ENCODE measurements at places on chromosomes 13 and 19.

GRCh38 chr13:37632294-37632693 lies 33.7 kb upstream of the POSTN start:
- DNase-seq, result no peak

GRCh38 chr19:42334697-42335373 lies 9.4 kb downstream of the MEGF8 start:
- no peak for DNase-seq

GRCh38 chr19:4367336-4367723 lies 24.0 kb downstream of the MPND start:
- no peak for DNase-seq

DNA sequence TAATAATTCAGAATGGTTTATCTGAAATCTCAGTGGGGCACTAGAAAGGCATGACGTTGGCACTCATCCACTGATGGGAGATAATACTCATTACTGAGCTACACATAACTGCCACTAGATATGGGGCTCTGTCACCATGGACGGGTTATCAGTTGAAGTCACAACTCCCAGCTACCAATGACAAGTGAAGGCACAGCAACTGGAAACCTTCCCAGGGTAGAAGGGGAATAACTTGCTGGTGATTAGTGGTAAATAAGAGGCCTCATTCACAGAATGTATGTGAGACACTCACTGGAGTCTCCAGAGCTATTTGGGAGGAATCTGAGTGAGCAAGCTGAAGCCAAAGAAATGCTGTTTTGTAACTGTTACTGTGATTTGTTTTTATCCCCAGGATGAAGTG lies 249.6 kb downstream of the ENOX1 start:
- no peak for DNase-seq

- no peak for DNase-seq
These were observed 7.0 kb downstream of the C2CD4C start for GRCh38 chr19:401866-402511.

GRCh38 chr19:937259-937694 lies 11.4 kb downstream of the ARID3A start:
- DNase-seq, result no peak

DNA sequence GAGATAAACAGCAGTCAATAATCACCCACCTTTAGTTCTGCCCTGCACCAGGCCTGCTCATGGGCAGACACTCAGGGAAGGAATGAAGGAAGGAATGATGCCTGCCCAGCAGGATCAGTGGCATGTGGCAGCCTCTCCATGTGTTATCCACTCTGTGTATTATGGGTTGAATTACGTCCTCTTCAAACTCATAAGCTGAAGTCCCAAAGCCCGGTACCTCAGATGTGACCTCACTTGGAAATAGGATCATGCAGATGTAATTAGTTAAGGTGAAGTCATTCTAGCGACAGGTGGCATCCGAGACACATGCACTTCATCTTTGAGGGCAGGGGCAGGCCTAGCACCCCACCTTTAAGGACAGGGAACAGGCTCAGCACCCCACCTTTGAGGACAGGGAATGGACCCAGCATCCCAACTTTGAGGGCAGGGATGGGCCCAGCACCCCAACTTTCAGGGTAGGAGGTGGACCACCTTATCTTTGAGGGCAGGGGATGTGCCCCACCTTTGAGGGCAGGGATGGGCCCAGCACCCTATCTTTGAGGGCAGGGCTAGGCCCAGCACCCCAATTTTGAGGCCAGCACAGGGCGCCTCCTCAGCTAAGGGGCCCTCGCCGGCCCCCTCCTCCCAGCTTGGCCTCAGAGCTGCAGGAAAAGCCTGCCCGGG lies 127.6 kb downstream of the URI1 start:
- no peak for DNase-seq

GRCh38 chr19:46715975-46716671 lies 791 bp downstream of the PRKD2 start:
- DNase-seq, result no peak

- no peak for DNase-seq
These were observed 3.0 kb downstream of the ZC3H4 start for GRCh38 chr19:47110521-47111005.

DNA sequence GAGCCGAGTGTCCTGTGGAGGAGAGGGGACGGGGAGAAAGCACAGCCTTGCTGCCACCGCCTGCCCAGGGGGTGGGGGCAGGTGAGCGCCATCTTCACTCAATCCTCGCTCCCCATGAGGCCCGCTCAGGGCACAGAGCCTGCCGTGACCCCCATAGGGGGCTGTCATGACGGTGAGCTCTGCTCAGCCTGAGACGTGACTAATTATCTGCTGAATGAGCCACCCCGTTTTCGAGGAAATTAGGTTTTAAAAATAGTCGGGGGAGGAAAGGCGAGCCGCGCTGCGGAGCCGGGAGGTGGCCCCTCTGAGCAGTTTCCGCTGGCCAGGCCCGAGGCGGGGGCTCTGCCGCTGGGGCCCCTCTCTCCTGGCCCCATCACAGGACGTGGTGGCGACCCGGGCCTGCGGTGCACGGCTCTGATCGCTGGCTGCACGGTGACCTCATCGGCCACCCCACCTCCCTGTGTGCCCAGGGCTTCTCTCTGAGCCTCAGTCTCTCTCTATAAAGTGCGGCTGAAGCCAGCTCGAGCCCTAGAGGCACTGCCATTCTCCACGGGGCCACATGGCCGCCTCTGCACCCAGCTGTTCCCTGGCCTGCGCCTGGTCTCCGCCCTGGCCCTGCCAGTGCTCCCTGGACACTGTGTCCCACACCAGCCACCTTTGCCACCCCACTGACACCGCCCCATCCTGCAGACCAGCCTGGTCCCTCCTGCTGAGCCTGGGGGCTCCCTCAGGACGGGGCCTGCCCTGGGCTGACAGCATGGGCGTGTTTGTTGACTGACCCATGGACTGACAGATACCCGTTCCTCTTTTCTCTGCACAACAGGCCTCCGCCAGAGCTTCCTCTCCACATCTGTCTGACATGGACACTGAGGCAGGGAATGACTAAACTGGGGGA lies 28.3 kb downstream of the PIP5K1C start:
- no peak for DNase-seq

DNA sequence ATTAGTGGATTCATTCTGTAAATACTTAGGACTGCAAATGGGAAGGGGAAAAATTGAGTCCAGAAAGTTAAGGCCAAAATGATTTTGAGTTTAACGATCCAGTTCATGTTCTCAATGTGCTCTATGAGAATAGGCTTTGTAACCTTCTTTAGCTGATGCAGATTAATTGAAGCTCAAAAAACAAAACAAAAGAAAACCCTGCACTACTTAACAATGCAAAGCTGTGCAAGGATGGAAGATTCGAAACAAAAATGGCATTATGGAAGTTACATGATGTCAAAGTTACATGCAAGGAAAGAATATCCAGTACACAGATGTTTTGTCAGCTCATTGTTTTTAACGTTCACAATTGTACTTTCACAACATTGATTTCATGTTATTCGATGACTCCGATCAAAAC lies 79.2 kb upstream of the RAP2A start:
- DNase-seq, result no peak

DNA sequence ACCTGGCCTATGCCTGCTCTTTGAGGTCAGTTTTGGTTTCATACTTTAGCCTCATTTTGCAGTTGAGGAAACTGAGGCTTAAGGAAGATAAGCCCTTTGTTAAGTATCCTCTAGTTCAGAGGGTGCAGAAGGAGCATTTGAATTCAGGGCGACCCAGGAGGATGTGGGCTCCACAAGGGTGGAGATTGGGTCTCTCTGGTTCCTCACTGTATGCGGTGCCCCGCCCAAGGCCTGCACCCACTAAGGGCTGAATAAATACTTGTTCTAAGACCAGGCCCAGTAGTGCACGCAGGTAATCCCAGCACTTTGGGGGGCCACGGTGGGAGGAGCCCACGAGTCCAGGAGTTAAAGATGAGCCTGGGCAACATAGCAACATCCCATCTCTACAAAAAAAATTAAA lies 768 bp upstream of the SLC44A2 start:
- DNase-seq, result no peak

DNA sequence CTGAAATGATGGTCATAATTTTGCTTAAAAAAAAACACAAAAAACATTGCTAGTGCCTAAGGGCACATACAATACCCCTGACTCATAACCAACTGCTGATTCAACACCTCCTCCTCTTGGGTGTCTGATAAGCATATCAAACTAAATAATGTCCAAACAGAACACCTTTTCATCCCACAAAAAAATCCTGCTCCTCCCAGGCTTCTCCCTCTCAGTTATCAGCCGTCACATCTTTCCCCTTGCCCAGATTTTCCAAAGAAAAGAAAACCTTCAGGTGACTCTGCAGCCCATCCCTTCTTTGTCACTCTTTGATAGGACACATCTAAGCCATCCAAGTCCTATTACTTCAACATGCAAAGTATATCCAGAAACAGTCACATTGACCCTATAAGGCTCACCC lies 46.9 kb downstream of the ABCC4 start:
- DNase-seq, result no peak

GRCh38 chr19:3450796-3451411 lies 29.4 kb downstream of the SMIM24 start:
- DNase-seq, result no peak

GRCh38 chr13:42880056-42880605 lies 98.7 kb downstream of the FAM216B start:
- DNase-seq, result no peak

- DNase-seq, result no peak
These were observed 68.8 kb upstream of the TSHZ3 start for GRCh38 chr19:31418055-31418454.

GRCh38 chr19:811506-812048 lies 10.2 kb downstream of the PLPPR3 start:
- DNase-seq, result no peak

DNA sequence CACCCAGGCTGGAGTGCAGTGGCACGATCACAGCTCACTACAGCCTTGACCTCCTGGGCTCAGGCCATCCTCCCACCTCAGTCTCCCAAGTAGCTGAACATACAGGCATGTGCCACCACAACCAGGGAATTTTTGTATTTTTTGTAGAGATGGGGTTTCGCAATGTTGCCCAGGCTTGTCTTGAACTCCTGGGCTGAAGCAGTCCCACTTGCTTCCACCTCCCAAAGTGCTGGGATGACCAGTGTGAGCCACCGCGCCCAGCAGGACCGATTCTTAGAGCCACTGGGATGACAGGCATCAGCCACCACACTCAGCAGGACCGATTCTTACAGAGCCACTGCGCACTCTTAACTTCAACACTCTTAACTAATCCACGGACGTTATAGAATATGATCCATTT lies 54.9 kb upstream of the RANBP3 start:
- no peak for DNase-seq

DNA sequence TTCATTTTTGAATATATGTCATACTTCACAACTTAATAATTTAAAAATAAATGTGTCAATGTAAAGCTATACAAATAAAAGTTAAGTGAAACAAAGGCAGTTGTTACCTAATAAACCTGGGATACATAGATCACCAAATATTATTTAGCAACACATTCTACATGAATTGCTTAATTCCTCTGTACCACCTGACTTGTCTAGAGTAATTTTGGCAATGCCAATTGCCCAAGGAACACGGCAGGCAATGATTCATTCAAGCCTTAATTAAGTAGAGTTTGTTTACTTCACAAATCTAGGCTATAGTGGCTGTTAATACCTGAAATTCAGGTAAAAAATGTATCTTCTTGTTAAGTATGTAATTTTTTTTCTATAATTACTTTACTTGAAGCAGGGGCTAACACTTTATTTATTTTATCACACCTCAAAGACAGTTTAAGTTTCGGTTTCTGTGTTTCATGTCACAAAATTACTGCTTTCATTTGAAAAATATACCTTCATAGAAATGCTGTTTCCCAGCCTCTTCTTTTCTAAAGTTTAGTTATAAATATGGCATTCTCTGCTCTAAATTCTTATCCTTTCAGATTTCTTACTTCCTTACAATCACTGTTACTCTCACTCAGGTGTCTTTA lies 705.7 kb downstream of the SLITRK5 start:
- DNase-seq, result no peak

All from right renal pelvis (tissue), 4 donors.